GM23338 (cell line): ENCODE measurements at places on chromosomes 1 and 21. TPM values are rescaled to one million over a fixed set of nuclear protein-coding genes. Genes with fewer than 3 reads are reported as not detected.

DNA sequence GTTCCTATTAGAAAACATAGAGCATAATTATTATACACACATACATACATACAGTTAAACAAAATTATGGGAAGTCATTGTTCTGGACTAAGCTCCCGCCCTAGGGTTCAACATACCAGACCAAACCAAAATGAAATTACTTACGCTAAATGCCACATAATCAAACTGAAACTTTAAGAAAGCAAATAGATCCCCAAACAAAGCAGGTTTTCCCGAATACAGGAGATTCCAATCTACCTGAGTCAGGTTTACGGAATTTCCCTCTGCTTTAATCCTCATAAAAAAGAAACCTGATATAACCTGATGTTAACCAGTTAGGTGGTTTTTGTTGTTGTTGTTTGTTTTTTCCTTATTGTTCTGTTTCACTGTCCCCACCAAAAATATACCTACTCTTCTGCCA lies 1886.9 kb downstream of the NCAM2 start:
- DNase-seq, result peak; percentile 70

DNA sequence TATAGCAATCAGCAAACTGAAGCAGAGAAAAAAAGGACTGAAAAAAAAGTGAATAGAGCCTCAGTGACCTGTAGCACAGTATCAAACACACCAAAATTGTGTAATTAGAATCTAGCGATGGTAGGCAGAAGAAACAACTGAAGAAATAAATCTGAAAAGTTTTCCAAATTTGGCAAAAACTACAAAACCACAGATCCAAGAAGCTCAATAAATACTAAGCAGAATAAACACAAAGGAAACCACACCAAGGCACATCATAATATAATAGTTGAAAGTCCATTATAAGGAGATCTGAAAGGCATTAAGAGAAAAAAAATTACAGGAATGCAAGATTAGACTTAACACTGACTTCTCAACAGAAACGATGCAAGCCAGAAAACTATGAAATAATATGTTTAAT lies 7.1 kb upstream of the IL12RB2 start:
- no peak for DNase-seq

DNA sequence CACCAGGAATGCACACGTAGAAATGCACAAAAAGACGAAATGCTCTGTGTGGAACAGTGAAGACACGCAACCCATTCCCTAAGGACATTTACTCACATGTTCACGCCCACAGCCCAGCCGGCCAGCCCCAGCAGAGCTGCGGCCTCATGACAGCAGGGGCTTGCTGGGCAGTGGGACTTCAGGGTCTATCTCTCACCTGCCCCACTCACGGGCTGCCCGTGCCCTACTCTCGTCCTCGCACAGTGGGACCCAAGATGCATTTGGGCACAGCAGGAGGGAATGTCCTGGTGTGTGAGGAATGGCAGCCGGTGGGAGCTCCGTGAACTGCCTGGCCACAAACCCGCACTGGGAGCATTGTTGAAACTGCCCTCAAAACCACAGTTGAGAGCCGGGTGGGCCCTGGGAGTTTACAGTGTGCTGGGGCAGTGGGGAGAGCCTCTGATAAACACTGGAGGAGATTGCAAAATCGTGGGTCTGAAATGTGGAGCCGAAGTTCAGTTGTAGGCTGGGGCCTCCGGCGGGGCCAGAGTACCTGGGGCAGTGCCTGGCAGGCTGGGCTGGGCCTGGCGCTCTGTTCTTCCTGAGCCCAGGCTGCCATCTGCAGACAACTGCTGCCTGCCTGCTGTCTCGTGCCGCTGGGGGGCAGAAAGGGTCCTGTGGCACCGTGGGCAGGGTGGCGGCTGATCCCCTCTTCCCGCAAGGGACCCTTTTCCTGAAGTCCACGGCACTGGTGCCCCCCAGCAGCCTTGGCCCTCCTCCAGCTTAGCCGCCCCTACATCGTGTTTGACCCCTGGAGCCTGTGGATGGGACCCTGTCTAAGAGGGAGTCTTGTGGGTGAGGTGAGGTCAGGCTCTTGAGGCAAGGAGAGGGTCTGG lies 20.7 kb upstream of the POFUT2 start:
- DNase-seq, result no peak

- DNase-seq, result no peak
Measured at GRCh38 chr1:171743081-171743870, 1.4 kb upstream of the VAMP4 start.

GRCh38 chr1:186672596-186672995 lies 7.6 kb downstream of the PTGS2 start:
- DNase-seq, result no peak

DNA sequence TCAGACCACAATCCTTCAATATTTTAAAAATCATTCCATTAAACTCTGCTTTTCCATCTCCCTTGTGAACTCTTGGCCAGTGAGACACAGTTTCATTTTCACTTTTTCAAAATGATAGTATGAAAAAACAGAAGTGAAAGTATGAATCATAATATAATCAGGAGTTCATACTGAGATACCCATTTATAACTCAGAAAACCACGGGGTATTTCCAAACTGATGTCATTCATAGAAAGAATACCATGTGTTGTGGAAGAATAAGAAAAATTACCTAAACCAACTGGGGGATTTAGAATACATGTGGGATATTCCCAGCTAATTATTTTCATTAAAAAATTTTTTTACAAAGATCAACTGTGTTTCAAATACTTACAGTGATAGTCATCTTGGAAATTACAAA lies 149.9 kb downstream of the MRPL39 start:
- no peak for DNase-seq

DNA sequence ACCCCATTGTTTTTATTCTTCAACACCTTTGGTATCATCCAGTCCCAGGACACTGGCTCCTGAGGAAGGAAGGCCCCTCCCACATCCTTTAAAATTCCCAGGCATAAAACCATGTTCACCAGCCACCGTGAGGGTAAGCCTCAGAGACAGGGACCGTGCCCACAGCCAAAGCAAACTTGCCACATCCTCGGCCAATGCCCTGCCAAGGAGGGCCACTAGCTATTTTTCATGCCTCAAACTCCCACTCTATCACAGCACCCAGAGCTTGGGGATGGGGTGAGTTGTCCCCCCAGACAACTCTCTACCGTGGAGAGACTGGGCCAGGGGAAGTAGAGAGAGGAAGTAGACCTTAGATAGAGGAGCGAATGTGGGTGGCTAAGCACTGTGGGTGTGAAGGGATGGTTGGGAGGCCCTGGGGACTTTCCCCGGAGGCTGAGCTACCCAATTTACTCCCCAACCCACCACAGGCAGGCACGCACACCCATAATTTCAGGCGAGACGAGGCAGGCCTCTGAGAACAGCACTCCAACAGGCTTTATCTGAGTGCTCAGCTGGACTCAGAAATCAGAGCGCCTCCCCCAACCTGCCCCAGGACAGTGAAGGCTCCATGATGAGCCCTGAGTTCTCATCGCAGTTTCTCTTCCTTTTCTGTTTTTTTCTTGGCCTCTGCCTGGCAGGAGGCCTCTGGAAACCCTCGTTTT lies 15.9 kb upstream of the BTG2 start:
- DNase-seq, result no peak

DNA sequence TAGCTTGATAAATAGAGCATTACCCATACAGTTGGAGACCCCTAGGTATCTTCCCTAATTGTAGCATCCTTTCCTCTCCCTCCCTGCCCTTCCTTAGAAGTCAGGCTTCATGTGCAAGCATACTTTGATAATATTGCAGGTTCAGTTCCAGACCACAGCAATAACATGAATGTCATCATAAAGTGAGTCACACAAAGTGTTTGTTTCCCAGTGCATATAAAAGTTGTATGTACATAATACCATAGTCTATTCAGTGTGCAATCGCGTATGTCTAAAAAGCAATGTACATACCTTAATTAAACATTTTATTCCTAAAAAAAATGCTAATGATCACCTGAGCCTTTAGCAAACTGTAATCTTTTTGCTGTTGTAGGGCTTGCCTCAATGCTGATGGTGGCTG lies 33.4 kb upstream of the KAZN start:
- DNase-seq, result no peak

DNA sequence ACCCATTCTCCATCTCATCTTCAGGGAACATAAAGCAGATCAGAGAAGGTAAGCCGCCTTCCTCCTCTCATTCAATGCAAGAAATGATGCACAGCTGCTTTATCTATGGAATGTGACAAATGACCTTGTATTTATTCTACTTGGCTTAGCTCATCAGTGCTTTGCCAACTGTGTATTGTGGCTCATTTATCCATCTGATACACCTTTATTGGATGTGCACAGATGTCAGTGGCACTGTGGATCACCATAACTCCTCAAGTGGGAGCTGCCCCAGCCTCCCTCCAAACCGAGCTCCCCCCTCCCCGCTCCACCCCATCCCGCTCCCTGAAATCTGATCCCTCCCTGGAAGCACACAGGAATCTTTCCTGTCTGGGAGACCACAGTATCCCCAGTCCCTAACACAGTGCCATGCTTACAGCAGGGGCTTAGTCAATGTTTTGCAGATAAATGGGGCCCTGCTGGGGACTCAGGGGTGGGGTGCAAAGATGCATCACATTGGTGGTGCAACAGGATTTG lies 156.0 kb upstream of the RAB4A start:
- peak; percentile 68 for DNase-seq

DNA sequence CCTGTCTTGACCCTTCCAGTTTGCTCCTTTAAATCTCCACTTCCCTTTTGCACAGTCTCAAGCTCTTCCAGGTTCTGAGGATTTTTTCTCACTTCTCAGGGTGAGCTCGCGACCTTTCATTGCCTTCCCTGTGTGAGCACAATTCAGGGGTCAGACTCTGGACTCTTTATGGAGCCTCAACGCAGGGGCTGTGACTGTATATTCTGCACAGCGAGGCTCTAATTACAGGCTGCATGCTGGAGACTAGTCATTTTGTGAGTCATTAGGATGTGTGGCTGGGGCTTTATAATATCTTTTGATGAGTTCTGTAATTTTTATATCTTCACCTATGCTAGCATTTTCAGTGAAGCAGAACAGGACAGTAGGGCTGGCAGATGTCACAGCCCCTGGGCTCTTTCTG lies 270.7 kb downstream of the KAZN start:
- DNase-seq, result no peak

GRCh38 chr1:223747838-223748335 lies 35.5 kb downstream of the CAPN2 start:
- no peak for DNase-seq

GRCh38 chr1:203685168-203685567 lies 58.5 kb downstream of the ATP2B4 start:
- no peak for DNase-seq

DNA sequence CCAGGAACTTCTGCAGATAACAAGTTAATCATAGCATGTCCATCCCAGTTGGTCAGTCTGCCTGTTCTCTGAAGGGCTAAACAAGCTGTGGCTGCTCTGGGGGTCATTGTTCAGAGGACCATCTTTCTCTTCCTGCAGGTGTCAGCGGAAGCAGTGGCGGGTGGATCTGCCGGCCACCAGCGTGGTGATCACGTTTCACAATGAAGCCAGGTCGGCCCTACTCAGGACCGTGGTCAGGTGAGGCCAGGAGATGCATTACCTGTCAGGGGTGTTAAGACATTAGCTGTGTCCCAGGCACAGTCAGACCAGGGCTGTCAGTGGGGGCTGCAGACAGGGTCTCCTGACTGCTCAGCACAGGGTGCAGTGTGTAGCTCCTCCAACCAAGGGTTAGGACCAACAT lies 168.8 kb downstream of the GALNT2 start:
- DNase-seq, result no peak

GRCh38 chr1:239682960-239683359 lies 296.6 kb downstream of the CHRM3 start:
- DNase-seq, result no peak

DNA sequence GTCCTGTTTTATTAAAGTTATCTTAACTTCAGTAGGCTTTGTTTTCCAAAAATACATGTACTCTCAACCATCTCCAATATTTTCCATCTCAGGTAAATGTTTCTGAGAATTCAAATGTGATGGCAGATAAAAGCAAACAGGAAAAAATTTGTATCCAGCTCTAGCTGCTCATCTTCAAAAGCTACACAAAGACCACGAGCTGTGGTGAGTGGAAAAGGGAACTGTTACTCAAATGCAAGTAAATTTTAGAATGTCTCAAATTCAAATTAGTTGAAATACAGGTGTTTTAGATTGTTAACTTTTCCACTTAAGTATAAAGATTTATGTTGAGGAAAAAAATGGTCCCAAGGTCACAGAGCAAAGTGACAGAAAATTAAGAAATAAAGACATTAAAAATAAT lies 216.0 kb downstream of the SLC45A1 start:
- no peak for DNase-seq

DNA sequence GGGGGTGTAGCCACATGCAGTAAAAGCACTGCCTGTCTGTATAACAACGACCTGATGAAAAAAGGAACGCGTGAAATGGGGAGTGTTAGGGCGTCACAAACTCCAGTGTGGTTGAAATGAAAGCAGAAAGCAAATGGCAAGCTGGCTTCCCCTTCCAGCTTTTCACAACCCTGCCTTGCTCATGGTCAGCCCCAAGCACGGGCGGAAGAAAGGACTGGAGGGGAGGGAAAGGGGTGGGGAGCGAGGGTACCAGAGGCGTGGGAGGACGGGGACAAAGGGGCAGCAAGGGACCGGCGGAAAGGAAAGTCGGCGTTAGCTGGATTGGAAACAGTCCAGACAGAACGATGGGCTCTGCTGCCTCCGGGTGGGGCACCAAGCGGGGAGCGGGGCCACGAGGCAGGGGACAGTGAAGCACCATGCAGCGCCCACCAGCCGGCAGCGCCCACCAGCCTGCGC lies 9.6 kb downstream of the VPS26C start:
- peak; percentile 61 for DNase-seq

DNA sequence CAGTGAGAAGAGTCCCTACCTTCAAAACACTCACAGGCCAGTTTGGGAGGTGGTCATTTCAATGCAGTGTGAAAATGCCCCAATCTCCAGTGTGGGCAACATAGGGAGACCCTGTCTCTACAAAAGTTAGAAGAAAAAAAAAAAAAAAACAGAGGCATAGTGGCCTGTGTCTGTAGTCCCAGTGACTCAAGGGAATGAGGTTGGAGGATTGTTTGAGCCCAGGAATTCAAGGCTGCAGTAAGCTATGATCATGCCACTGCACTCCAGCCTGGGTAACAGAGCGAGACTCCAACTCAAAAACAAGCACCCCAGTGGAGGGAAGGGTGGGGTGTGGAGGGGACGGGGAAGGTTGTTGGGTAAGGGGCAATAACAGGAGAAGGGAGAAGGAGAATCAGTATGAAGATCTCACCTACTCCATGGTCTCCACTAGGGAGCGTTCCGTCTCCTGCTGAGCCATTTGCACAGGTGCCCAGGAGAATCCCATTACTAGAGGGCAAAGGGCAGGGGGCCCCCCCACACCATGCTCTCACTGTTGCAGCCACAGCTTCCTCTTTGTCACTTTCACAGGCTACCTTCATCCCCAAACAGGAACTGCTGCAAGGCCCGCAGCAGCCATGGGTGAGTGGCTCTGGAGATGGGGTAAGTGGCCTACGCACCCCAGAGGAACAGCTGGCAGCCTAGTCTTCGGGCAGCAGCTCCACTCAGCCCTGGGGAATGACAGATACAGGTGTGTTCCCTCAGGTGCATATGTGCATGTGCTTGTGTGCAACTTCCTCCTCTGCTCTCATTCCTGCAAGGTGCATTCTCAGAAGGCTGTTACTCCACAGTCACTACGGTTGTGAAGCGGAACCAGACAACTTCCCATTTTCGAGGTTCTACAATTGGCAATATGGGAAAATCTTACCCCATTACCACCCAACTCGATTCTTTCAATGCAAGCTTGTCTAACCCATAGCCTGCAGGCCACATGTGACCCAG lies 87.9 kb upstream of the LYST start:
- no peak for DNase-seq

GRCh38 chr1:2546515-2547209 lies 9.5 kb upstream of the TNFRSF14 start:
- peak; percentile 93 for DNase-seq

- DNase-seq, result no peak
Measured at GRCh38 chr1:235486321-235486720, 17.9 kb downstream of the B3GALNT2 start.

- DNase-seq, result no peak
Measured at GRCh38 chr1:153570874-153571273, 5.2 kb upstream of the S100A2 start.

Gene GNAI3
- total RNA-seq, result 9.6 and 10.2 TPM in 2 replicates

Gene CLCA1
- total RNA-seq, result not detected in 2 replicates
